ENCODE measurements at places on chromosomes 5 and 9. TPM values are rescaled to one million over a fixed set of nuclear protein-coding genes. Genes with fewer than 3 reads are reported as not detected.

The XRCC4 gene
- 10.2 TPM for total RNA-seq

The IL6ST gene
- total RNA-seq = 60.2 TPM

The TOR4A gene
- 48.9 TPM for total RNA-seq

The CNTNAP3B gene
- total RNA-seq = 0.24 TPM

The MSMP gene
- total RNA-seq = not detected

The BASP1 gene
- total RNA-seq = not detected

The DMRT3 gene
- not detected for total RNA-seq

The PCDHGA11 gene
- total RNA-seq = 0.22 TPM

DNA sequence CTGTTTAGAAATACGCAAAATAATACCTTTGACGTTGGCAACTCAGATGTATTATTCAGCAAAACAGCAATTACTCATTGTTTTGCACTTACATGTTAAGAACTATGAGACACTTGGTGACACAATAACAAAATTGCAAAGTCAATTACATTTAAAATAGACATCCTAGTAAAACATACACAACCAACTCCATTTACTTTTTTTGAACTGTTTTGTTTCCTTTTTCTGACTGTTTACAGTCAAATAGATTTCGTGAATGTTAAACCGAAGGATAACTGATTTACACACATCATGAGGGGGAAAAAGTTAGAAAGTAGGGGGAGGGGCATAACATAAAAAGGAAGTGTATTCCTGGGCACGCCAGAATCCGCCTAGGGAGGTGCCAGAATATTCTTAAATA lies 220.1 kb downstream of the MEF2C start:
- no peak overlapping the region for H3K4me3 ChIP-seq
- H3K4me1 ChIP-seq = peaks cover 9% of the 10 kb centered on the region
- DNase-seq = no peak
- H3K36me3 ChIP-seq = no peaks in the 10 kb centered on the region
- H3K27ac ChIP-seq = no peak overlapping the region

GRCh38 chr9:5557606-5558587 lies 47.6 kb downstream of the PDCD1LG2 start:
- DNase-seq = no peak
- no peak overlapping the region for H3K4me3 ChIP-seq
- peaks cover 13% of the 10 kb centered on the region for H3K4me1 ChIP-seq
- no peak overlapping the region for H3K27ac ChIP-seq

DNA sequence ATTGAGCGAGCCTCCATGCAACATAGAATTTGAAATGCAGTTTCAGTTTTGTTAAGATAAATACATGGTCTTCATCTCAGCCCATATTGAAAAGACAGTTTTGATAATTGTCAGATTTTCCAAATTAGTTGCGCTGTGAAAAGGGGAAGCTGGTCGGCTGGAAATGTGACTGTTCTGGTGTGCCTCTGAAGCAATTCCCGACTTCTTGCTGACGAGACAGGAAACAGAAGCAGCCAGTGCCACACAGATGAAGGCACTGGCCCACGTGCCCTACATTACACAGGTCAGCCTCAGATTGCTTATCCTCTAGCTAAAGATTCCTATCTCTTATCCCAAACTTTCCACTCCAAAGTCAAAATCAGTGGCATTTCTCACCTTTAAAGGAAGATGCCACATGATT lies 214.1 kb upstream of the TLE4 start:
- no peak overlapping the region for H3K4me3 ChIP-seq
- no peak for DNase-seq
- H3K27ac ChIP-seq = no peak overlapping the region
- no peaks in the 10 kb centered on the region for H3K36me3 ChIP-seq

DNA sequence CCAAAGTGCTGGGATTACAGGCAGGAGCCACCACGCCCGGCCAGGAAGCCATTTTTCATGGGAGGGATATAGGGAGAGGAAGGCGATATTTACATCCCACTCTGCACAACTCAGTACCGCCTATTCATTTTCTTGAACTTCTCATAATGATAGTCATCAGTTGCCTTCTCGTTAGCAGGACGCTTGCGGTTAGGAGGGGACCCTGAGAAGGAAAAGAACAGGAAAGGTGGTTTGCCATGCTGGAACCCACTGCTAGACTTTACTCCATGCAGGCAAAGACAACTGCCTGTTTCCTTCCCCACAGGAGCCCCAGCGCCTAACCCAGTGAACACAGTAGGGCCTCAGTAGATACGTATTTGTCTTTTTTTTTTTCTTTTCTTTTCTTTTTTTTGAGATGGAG lies 4.1 kb upstream of the TOR1A start:
- no peak for DNase-seq
- no peaks in the 10 kb centered on the region for H3K4me1 ChIP-seq
- H3K36me3 ChIP-seq = peaks cover 17% of the 10 kb centered on the region
- no peak overlapping the region for H3K4me3 ChIP-seq

DNA sequence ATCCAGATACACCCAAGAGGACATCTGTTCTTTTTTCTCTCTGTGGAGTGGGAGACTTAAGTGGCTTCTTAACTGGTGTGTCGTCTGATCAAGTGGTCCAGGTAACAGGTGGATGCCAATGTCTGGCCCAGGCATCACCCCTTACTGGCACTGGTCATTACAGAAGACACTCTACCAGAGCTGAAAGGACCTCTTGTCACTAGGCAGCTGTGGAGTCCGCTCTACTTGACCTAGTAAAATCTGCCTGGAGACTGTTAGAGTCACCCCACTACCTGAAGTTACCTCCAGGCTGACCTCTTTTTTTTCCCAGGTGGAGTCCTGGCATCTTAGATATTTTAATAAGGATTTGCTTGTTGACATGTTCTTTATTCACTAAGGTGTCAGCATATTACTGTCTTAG lies 22.5 kb downstream of the FXN start:
- no peaks in the 10 kb centered on the region for H3K27me3 ChIP-seq
- no peak for DNase-seq
- H3K27ac ChIP-seq = no peak overlapping the region

DNA sequence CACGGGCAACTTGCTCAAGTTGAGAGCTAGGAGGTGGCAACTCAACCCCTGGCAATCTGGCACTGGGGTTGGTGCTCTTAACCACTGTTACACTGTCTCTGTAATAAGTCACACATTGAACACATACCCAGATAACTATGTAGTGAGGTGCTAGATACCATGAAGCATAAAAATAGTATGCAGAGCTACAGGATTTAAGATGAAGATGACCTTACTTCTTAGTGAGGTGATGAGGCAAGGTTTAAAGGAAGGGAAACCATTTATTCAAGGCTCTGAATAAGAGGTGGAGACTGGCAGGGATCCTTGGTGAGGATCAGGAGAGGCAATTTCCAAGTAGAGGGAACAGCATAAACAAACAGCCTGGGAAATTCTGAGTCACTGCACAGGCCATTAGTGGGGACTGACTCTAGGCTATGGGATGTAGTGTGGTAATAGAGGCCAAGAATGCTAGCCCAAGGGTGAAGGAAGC lies 67.6 kb upstream of the NR3C1 start:
- no peak for DNase-seq
- no peaks in the 10 kb centered on the region for H3K36me3 ChIP-seq
- H3K27ac ChIP-seq = no peak overlapping the region

DNA sequence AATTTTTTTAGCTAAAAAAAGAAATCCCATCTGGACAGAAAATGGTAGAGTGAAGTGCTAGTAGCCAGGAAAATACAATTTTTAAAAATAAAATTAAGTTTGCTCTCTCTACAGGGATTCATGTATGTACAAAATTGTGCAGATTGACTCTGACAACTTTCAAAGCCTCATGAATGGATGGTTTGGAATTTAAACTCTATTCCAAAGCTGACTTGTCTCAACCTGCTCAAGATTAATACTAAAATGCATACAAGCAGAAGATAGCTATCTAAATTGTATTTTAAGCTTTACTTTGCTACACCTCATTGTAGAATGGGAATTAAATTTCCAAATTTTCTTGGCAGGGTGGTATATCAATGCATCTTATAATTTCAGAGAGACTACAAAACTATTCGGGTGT lies 257.6 kb downstream of the RFX3 start:
- no peak overlapping the region for H3K27ac ChIP-seq
- no peaks in the 10 kb centered on the region for H3K36me3 ChIP-seq

- H3K4me1 ChIP-seq = no peaks in the 10 kb centered on the region
- no peak overlapping the region for H3K27ac ChIP-seq
- DNase-seq = no peak
- peaks cover 5% of the 10 kb centered on the region for H3K27me3 ChIP-seq
- H3K4me3 ChIP-seq = no peak overlapping the region
These were observed 116.0 kb upstream of the LMX1B start for GRCh38 chr9:126497660-126498275.

GRCh38 chr5:137448868-137449267 lies 50.3 kb downstream of the SPOCK1 start:
- no peak for DNase-seq
- no peak overlapping the region for H3K4me3 ChIP-seq
- H3K36me3 ChIP-seq = no peaks in the 10 kb centered on the region
- H3K27me3 ChIP-seq = no peaks in the 10 kb centered on the region

DNA sequence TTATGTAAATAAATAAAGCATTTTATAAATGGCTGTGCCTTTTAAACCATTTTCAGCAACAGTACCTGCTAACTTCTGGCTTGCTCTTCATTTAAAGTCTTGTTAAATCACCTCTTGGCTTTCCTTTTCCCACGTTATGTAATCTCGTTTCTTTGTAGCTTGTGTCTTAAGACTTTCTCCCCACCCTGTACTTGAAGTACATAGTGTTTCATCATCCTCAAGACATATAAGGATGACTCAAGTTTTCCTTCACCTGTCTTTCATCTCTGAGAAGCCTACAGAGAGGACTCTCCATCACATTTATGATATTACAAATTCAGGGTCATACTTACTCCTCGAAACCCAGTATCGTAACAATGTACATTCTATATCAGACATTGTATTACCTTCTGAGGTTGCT lies 33.9 kb downstream of the PRELID2 start:
- no peaks in the 10 kb centered on the region for H3K4me1 ChIP-seq
- no peak for DNase-seq
- no peaks in the 10 kb centered on the region for H3K27me3 ChIP-seq
- no peak overlapping the region for H3K4me3 ChIP-seq

DNA sequence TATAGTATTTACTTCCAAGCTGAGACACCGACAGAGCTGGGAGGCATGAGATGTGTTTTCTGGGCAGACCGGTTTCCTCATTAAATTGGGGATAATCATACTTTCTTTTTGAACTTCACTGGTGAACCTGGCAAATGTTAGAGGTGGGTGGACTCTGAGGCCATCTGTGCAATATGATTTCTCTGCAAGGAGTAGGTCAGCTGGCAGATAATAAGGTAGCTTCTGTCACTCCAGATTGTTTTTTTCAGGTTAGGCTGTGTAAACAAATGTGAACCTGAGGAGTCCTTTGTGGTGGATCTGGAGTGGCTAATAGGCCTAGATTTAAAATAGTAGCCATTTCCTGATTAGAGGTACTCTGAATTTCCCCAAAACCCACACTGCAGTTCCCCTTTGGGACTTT lies 75.4 kb upstream of the S1PR3 start:
- H3K4me1 ChIP-seq = peaks cover 10% of the 10 kb centered on the region
- H3K4me3 ChIP-seq = no peak overlapping the region
- H3K27ac ChIP-seq = no peak overlapping the region

- H3K4me3 ChIP-seq = no peak overlapping the region
- no peaks in the 10 kb centered on the region for H3K4me1 ChIP-seq
- no peak for DNase-seq
- no peak overlapping the region for H3K27ac ChIP-seq
- no peaks in the 10 kb centered on the region for H3K36me3 ChIP-seq
- no peaks in the 10 kb centered on the region for H3K27me3 ChIP-seq
These were observed 45.3 kb upstream of the OSMR start for GRCh38 chr5:38800515-38800914.

DNA sequence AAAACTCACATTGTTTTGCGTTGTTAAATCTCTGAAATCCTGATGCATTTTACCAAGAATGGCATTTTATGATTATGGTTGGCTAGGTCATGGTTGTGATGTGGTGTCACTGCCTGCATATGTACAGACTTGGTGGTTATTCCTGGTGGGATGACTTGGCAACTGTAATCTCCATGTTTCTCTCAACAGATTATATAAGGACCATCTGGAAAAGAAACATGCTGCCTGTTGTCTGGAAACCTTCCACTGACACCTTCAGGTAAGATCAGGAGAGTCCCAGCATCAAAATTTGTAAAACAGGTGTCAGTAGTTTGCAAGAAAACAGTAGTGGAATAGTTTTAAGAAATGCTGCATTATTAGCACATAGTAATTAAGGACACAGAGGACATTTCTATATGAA lies 3.0 kb upstream of the ACER2 start:
- H3K27me3 ChIP-seq = no peaks in the 10 kb centered on the region
- H3K27ac ChIP-seq = peak overlapping the region; percentile 97
- H3K36me3 ChIP-seq = no peaks in the 10 kb centered on the region
- peak overlapping the region; percentile 16 for H3K4me3 ChIP-seq
- peaks cover 54% of the 10 kb centered on the region for H3K4me1 ChIP-seq
- no peak for DNase-seq

DNA sequence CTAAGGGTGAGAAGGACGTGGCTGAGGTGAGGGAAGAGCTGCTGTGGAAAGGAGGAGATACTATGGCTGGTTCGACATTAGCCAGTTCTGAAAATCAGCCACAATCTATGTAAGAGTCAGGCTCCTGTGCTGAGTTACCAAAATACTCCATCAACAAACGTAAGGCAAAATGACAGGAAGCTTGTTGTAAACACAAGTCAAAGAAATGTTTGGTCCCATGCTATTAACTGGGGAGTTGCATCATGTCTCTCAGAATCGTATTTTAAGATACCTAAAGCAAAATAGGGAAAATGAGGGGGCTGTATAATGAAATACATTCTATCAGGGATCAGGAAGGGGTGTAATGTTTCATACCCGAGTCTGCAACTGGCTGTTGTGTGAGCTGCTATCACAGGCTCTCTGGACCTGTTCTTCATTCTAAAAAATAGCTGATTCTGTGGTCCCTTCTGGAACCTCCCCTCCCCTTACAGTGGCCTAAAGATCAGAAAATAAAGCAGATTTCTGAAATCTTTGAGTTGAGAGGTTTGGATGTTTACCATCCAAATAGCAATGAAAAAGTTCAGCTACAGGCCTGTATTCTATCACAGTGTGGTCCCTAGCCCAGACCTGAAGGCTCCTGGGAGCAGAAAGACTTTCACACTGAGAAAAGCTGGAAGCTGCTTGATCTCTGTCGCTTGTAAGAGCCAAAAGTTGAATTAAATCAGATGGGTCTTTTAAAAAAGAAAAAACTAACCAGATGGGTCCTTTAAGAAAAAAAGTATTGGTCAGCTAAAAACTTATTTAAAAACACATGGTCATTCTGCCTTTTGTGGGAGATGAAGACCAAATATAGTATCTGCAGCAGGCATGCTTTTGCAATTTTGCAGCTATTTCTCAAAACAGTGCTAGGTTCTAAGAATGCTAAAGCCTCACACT lies 97.8 kb upstream of the SMC5 start:
- H3K4me3 ChIP-seq = no peak overlapping the region
- no peaks in the 10 kb centered on the region for H3K36me3 ChIP-seq
- no peaks in the 10 kb centered on the region for H3K4me1 ChIP-seq
- no peak overlapping the region for H3K27ac ChIP-seq
- H3K27me3 ChIP-seq = no peaks in the 10 kb centered on the region

DNA sequence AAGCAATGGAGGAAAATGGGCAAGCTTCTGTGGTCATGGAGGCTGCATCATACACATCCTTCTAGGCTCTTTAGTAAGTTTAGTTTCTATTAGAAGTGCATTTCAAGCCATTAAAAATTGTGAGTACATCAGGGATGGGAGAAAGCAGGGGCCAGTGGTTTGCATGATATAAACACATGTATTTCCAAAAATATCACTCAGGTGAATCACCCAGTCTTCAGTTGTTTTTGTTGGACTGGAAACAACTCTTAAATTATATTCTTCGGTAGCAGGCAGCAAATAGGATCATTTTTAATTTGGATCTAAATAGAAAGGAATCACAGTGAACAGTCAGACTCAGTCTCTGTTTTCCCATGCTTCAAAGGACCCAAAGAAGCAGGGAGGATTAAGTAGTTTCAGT lies 657.9 kb downstream of the TLR4 start:
- no peaks in the 10 kb centered on the region for H3K27me3 ChIP-seq
- H3K36me3 ChIP-seq = no peaks in the 10 kb centered on the region
- H3K4me1 ChIP-seq = no peaks in the 10 kb centered on the region
- H3K4me3 ChIP-seq = no peak overlapping the region
- no peak overlapping the region for H3K27ac ChIP-seq

Data from PC-9 (cell line).